ENCODE measurements at places on chromosomes 7 and 10. TPM values are rescaled to one million over a fixed set of nuclear protein-coding genes. Genes with fewer than 3 reads are reported as not detected.

DNA sequence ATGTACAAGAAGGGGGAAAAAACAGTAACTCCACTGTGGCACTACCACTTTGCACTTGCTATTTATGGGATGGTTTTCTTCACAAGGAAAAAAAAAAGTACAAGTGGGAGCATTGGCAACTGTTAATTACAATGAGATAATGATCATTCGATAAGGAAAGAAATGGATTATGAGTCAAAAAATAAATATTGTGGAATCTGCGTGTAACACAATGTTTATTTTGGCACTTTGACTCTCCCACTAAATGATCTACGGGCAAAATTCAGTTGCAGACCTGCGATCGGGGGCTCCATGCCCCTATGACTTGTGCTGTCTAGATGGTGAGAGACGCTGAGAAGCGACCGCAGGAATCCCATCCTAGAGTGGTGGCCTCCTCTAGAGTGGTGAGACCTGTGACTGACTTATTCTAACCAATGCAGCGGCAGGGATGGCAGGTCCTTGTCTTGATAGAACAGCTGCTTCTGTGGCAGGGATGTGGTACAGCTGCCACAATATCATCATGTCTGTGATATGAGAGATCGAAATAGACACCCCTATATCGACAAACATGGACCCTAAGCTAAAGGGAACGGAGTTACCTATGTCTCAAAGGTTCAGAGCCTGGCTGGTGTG, 345.0 kb upstream of the KLF6 start:
- peak overlapping the region; percentile 45 for H3K4me3 ChIP-seq
- peaks cover 9% of the 10 kb centered on the region for H3K27me3 ChIP-seq
- no peaks in the 10 kb centered on the region for H3K36me3 ChIP-seq
- H3K27ac ChIP-seq = no peak overlapping the region
- DNase-seq = no peak

GRCh38 chr10:83302623-83303022, 836.7 kb upstream of the GHITM start:
- no peak overlapping the region for H3K27ac ChIP-seq
- DNase-seq = no peak
- H3K4me1 ChIP-seq = no peaks in the 10 kb centered on the region
- H3K36me3 ChIP-seq = no peaks in the 10 kb centered on the region
- no peak overlapping the region for H3K4me3 ChIP-seq

DNA sequence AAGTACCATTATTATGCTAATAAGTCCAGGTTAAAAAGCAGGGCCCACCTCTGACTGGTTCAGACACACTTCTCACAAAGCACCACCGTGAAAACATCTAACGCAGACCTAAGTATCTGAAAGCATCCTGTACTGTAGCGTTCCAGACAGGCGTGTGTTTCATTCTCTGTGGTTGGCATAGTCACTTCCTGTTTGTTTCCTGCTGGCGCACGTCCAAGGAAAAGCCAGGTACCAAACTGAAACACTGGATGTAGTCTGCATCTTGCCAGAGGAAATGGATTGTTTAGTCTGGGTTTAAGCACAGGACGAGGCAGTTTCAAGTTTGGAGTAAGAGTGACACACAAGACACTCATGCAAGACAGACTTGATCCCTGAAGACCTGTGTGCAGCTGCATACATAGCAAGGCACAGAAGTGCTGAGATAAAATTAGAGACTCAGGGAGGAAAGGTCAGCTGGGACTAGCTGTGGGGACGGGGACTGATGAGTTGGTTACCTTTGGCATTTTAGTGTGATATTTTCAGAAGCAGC, 23.3 kb downstream of the BPGM start:
- peak overlapping the region; percentile 65 for H3K4me3 ChIP-seq
- no peaks in the 10 kb centered on the region for H3K27me3 ChIP-seq
- DNase-seq = peak; percentile 84
- H3K4me1 ChIP-seq = peaks cover 51% of the 10 kb centered on the region

- peaks cover 5% of the 10 kb centered on the region for H3K27me3 ChIP-seq
- no peak overlapping the region for H3K27ac ChIP-seq
- H3K4me1 ChIP-seq = no peaks in the 10 kb centered on the region
- no peak overlapping the region for H3K4me3 ChIP-seq
Observed at GRCh38 chr10:111445667-111446066, 368.8 kb downstream of the ADRA2A start.

GRCh38 chr10:122321960-122322359, 50.9 kb downstream of the BTBD16 start:
- no peaks in the 10 kb centered on the region for H3K4me1 ChIP-seq
- no peak overlapping the region for H3K27ac ChIP-seq
- no peak overlapping the region for H3K4me3 ChIP-seq
- H3K36me3 ChIP-seq = no peaks in the 10 kb centered on the region
- peaks cover 18% of the 10 kb centered on the region for H3K27me3 ChIP-seq

DNA sequence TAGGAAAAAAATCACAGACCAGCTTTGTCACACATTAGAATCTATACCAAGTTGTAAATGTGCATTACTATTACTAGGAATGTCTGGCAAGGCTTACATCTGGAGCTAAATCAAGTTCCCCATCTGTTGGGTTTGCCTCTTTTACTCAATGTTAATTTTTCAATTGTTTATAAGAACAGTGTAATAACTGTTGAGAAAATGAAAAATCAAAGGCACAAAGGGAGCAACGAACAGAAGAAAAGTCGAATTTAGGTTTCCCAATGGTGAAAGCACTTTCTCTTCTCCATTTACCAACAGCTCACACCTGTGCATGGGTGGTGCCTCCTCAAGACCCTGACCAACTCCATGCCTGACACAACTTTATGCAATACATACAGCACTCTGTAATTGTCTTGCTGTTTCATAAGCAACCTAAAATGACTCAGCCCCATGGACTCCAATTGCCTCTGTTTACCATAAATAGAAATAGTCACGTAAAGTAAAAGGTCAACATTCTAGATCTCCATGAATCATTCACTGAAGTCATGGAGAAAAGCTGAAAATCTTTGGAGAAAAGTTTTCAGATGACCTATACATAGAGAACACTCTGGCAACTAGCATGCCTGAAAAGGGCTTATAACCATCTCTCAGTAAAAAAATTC, 95.5 kb upstream of the KCNIP2 start:
- no peak overlapping the region for H3K27ac ChIP-seq
- H3K27me3 ChIP-seq = no peaks in the 10 kb centered on the region
- DNase-seq = no peak
- peaks cover 15% of the 10 kb centered on the region for H3K36me3 ChIP-seq
- H3K4me3 ChIP-seq = no peak overlapping the region

DNA sequence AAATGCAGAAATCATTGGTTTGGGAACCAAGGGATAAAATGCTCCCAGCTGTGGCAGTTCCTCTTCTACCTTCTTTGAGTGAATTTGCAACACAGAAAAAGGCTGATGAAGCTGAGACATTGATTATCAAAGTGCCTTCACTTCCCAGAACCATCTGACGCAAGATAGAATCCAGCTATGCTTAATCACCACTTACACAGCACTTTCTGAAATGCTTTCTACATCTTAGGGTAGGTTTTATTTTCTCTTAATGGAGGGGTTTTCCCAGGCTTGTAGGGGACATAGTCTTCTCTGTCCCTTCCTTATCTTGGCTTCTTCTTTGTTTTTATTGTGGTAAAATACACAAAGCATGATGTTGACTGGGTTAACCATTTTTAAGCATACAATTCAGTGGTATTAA, 332.6 kb upstream of the ZNF32 start:
- DNase-seq = no peak
- no peak overlapping the region for H3K27ac ChIP-seq
- peaks cover 8% of the 10 kb centered on the region for H3K4me1 ChIP-seq

Gene DRGX
- total RNA-seq = not detected

Gene PIK3CG
- 32.9 TPM for total RNA-seq

Gene PHTF2
- 14.8 TPM for total RNA-seq

Gene CYP17A1
- total RNA-seq = not detected

Gene UCN3
- not detected for total RNA-seq
